ENCODE measurements at places on chromosomes 3 and 15.
A peak's percentile ranks its signal among the peaks of the same experiment; 100 is the strongest.

GRCh38 chr15:94887391-94887790, 656.0 kb downstream of the MCTP2 start:
- no peak for DNase-seq

DNA sequence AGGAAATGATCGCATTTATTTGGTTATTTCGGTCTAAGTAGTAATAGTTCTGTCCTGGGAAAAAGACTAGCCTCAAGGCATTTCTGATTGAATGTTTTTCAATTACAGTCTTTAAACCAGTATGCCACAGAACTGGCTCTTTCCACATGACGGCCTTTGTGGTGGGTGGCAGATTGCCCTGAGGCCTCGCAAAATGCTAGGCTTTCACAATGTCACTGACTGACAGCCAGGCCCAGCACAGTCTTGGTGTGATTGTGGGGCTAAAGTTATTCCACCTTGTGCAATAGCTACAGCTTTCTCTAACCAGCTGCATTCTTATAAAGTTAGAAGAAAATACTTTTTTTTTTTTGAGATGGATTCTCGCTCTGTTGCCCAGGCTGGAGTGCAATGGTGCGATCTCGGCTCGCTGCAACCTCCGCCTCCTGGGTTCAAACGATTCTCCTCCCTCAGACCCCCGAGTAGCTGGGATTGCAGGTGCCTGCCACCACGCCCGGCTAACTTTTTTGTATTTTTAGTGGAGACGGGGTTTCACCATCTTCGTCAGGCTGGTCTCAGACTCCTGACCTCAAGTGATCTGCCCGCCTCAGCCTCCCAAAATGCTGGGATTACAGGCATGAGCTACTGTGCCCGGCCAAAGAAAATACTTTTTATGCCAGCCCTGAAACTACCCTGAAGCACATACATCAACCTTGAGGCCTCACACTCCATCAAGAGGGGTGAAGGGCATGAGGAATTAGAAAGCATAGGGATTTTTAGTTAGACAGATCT, 2.5 kb upstream of the ADIPOQ start:
- no peak for DNase-seq

DNA sequence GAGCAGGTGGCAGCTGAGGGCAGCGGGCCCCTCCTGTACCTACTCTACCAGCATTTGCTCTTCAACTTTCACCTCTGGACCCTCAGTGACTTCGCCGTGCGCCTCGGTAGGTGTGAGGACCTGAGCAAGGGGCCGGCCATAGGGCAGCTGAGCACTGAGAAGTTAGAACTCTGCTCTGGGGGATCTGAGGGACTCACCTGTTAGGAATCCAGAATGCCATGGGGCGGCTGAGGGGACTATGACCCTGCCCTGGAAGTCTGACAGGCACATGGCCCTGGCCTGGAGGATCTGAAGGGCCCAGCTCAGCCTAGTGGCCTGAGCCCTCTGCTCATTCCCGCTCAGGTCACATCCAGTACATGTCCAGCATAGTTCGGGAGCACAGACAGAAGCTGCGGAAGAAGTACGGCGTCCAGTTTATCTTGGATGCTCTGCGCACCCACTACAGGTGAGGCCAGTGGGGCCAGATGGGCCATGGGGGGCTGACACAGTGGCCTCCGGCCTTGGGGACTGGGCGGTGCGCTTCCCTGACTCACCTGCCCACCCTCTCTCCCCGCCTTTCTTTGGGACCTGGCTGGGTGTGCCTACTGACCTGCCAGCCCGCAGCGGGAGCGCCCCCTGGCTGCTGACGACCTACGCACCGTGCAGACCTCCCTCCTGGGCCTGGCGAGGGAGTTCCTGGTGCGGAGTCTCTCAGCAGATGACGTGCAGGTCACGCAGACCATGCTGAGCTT, 18.8 kb downstream of the NBEAL2 start:
- DNase-seq, result peak; percentile 82

GRCh38 chr3:146164971-146165769, 4.2 kb upstream of the PLOD2 start:
- no peak for DNase-seq

- DNase-seq, result no peak
These were observed 56.7 kb upstream of the TSEN2 start for GRCh38 chr3:12427551-12427950.

- no peak for DNase-seq
These were observed 536.8 kb downstream of the CADM2 start for GRCh38 chr3:85495602-85496001.

DNA sequence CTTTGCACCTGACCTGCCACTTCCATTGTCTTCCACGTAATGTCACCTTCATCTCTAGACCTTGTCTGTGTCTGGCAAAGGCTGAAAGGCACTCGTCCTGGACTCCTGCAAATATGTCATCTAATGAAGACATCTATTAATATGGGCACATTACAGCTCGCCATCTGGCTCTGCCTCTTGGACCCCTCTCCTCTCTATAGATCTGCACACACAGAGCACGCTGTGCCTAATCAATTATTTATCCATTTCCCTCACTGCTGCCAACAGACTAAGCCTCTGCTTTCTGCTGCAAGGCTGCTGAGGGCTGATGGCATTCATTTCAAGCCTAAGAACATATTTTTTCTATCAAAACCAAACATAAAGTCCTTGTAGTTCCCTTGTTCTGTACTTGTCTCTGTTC, 573.0 kb downstream of the TUSC7 start:
- DNase-seq, result no peak

GRCh38 chr3:63069806-63070475, 194.7 kb upstream of the CADPS start:
- DNase-seq, result no peak

DNA sequence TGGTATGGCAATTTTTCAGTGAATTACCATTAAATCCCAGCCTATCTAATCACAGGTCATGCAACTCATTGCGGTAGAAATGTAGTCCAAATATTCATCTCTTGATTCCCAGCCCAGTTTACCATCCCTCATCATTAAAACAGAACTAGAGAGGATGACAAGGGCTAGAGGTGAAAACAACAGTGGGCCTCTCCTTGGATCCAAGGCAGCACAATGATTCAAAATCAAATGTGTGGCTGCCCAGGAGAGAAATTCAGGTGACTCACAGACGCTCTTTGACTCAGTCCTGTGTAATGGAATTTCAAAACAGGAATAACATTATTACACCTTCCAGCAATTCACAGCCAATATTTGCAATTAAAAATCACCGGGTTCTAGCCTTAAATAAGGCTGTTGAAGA, 246.5 kb downstream of the TBL1XR1 start:
- no peak for DNase-seq

DNA sequence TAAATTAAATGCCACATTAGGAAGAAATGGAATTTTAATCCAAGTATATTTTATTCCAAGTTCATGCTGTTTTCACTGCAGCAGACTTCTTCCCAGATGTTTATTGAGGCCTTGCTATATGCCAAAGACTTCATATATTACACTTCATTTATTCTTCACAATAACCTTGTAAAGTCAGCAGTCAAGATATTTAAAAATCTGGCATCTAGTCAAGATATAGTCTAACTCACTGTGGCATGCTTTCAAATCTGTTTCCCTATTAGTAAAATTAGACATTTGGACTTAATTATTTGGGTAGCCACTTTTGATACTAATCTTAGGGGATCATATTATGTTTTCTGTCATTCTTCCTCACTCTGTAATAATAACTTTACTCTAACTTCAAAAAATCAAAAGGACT, 81.5 kb upstream of the VGLL3 start:
- no peak for DNase-seq

DNA sequence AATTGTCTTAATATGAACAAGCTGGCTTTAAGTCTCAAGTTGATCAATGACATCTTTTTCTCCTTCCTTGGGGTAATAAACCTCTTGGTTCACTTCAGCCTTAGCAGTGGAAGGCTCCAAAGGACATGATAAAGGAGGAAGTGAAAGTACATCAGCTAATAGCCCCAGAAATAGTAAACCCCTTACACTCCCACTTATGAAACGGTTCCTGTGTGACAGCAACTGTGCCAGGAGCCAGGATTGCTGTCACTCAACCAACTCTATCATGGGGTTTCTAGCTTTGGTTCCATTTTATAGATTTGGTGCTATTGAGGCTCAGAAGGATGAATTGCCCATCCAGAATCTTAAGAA, 216.7 kb downstream of the ABHD5 start:
- no peak for DNase-seq

- DNase-seq, result no peak
These were observed 174.2 kb upstream of the ATP10A start for GRCh38 chr15:26037369-26037768.

DNA sequence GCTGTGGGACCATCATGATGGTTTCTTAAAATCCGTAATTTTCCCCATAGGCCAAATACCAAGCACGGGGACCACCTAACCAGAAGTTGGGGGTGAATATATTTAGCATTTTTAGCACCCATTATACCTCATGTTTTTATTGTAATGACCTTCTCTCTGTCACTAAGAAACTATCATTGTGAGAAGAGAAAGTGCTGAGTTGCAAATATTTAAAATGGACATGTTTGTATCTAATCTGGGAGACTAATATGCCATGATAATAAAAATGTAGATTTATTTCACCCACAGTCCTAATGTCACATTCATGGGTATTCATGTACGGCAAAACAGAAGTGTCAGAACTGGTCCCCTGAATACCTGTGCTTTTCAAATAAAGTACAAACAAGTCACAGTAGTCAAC, 398.9 kb upstream of the NR2F2 start:
- DNase-seq, result no peak

DNA sequence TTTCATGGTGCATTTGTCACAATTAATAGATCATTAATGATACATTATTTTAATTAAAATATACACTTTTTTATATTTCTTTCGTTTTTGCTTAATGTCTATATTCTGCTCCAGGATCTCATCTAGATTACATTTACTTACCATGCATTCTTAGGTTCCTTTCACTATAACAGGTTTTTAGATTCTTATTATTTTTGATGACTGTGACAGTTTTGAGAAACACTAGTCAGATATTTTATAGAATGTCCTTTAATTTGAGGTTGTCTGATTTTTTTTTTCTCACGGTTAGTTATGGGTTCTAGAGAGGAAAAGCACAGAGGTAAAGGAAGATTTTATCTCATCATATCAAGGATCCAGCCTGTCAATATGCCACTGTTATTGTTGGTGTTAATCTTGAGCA, 595.8 kb upstream of the BCHE start:
- DNase-seq, result no peak

DNA sequence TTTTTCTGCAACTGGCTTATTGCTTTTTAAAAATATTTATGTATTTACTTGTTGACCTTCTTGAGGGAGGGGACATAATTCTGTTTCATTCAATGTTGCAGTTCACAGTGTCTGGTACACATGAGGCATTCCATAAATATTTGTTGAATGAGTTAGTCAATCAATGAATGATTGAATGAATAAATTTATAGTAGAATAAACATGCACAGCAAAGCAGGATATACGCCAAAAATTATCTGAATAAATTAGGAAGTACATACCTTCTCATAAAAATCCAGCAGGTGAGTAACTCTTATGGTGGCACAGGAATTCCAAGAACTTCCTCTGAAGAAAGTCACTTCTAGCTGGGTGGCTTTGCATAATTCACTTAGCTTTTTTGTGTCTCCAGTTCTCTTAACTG, 469.4 kb upstream of the ATP11B start:
- DNase-seq, result no peak

DNA sequence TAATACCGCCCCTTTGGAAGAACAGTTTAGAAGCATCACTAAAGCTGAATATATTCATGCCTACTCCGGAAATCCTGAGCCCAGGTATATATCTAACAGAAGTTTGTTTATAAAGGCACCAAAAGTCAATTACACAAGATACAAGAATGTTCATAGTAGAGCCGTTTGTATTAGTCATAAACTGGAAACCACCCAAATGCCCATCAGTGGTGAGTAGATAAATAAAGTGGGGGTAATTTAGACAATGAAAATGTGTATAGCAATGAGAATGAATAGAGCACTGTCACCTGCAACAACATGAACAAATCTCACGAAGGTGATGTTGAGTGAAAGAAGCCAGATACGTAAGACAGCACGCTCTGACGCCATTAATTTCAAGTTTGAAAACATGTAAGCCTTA, 68.3 kb upstream of the GLCE start:
- DNase-seq, result no peak

Data from activated CD4-positive, alpha-beta memory T cell treated with anti-CD3 and anti-CD28 coated beads for 36 hours (primary cell).